AG10803 (cell line): ENCODE measurements at places on chromosomes 4 and X.

GRCh38 chr4:119971431-119972084, 95.1 kb downstream of the MAD2L1 start:
- no peak for DNase-seq

DNA sequence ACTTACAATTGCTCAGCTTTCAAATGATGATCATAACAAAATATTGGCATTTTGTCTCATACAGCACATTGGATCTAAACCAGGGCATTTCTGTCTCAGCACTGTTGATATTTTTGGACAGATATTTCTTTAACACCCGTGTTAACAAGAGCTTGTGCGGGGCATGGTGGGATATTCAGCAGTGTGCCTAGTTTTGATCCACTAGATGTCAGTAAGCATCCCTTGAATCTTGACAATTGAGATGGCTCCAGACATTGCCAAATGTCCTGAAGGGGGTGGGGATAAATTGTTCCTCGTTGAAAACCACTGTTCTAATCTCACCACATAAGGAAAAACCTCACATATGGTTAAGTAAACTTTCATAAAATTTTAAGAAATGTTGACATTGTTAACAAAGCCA, 806.3 kb downstream of the STIM2 start:
- DNase-seq, result no peak

DNA sequence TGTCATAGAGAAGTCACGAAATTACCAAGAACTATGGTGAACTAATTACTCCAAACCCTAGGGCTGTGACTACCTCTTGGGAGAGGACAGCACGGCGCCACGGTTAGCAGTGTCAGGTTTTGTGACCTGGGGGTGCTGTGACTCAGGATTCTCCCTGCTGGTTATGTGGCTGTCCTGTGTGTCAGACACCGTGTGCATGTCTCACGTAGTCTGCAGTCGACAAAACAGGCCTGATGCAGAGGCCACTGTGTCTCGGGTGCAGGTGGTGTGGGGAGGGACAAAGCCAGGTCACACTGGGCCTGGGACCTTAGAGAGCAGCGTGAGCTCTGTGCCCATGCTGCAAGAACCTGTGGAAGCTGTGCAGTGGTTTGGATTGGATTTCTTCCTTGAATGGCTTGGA, 34.1 kb downstream of the TNIP2 start:
- DNase-seq, result no peak

DNA sequence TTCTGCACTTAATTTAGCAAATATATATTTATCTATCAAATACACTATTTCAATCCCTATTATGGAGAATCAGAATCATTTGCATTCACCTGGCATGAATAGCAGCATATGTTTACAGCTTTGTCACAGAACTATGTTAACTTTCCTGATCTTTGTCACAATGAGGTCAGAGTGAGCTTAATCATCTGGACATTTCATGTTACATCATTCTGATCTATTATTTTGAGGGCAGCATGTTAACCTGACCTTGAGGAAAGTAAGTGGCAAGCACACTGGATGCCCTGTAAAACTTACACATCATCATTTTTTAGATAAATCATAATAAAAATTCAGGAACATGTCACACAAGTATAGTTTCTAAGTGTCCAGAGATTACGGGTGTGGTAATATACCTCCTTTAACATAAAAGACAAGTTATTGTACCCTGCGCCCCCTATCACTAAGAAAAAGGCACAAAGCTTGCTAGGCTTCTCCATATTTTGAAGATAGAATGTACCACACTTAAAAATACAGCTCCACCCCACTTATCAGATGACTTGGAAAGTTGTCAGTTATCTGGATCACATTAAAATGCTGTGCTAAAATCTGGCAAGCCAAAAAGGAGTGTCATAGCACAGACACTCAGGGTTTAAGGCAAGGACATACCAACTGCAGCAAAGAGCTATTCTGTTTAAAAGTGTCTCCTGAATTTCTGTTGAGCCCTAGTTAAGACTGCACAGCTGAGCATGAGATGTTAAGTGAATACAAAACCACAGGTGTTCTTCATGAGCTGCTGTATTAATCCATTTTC, 182.7 kb upstream of the FAT4 start:
- DNase-seq, result peak; percentile 39

- no peak for DNase-seq
Observed at GRCh38 chrX:143581240-143581639, 54.7 kb downstream of the SLITRK4 start.

DNA sequence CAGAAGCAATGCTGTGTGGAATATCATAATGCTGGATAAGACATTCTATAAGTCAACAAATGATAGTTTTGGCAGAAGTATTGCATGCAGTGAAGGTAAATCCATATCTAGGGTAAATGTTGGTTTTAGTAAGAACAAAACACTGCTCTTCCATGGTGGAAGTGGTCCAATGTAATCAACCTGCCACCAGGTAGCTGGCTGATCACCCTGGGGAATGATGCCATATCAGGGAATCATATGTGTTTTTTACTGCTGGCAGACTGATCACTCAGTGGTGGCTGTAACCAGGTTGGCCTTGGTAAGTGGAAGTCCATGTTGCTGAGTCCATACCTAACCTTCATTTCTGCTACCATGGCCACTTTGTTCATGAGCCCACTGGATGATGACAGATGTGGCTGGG, 74.0 kb upstream of the CENPE start:
- DNase-seq, result no peak

- no peak for DNase-seq
Observed at GRCh38 chr4:31657859-31658570, 937.8 kb downstream of the PCDH7 start.

DNA sequence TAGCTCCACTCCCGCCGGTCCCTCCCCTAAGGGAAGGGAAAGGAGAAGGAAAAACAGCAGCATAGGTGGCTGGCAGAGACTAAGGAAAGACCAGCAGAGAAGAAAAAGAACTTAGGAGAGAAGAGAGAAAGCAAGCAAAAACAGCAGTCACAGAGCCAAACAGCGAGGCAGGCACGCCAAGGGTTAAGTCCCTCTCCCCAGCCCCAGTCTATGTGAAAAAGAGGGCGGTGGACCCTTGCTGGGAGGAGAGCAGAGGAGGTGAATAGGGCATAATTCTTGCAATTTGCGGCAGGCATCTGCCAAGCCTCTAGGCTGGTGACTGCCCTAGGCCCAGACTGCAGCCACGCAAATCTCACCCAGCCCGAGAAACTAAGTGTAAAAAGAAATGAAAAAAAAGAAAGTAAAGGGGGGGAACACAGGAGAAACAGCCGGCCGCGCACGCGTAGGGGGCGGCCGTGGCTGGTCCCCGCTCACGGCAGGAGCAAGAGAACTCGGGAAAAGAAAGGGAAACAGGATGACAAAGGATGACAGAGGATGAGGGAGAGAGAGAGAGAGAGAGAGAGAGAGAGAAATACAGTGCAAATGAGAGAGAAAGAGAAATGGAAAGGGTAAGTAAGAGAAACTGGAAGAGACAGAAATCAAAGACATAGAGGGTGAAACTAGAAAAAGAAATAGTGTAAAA, 48.6 kb downstream of the MAGEA9 start:
- DNase-seq, result peak; percentile 21

- no peak for DNase-seq
Observed at GRCh38 chr4:68469482-68469881, 22.2 kb downstream of the TMPRSS11E start.

GRCh38 chr4:33369446-33369845, 2649.3 kb downstream of the PCDH7 start:
- no peak for DNase-seq

DNA sequence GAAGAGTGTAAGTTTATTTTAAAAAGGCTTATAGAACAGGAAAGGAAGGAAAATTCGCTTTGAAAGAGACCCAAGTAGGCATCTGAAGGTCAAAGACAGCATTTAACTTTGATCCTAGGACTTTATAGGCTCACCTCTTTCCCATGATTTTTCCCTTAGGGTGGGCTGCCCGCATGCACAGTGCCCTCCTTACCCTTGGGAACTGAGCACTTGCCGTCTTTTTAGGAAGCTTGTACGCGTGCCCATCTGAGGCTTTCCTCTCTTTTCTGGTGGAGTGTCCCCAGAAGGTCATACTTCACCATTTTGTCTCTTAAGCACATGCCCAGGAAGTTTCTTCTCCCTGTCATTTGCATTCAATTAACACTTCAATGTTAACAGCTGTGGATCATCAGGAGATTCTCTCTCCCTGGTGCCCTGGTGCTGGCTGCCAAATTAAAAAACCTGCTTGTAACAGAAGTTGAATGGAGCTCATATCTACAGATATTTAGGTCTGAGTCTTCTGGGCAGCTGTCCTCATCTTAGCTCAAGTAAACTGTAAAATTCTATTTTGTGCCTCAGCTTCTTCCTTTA, 38.4 kb upstream of the IL9R start:
- DNase-seq, result no peak

DNA sequence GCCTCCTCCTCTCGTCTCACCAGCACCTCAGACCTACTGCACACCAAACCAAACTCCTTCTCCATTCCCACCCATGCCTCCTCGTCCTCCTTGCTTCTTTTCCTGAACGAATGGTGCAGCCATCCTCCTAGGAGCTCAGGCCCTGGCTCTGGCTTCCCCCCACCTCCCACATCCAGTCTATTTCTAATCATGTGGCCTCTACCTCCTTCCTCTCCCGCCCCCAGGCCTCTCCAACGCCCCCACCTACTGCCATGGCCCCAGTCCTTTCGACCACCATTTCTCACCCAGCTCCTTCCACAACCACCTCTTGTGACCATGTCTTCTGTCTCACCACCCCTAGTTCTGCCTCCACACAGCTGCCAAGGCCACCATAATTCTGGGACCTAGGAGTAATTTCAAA, 127.1 kb downstream of the PJA1 start:
- no peak for DNase-seq

DNA sequence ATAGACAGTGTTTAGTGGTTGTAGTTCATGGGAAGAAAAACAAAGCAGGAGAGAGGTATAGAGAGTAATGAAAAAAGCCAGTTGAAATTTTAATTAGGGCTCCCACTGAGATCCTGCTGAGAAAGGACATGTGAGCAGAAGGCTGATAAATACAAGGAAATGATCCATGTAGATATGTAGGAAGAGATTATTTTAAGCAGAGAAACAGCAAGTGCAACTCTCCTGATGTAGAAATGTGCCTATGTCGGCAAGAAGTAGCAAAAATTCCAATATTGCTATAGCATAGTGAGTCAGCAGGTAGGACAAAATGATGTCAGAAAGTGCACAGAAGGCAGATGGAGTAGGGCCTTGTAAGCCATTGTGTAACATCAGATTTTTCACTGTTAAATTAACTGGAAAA, 1027.3 kb downstream of the PCDH18 start:
- DNase-seq, result no peak

GRCh38 chr4:159021597-159022385, 81.1 kb upstream of the RAPGEF2 start:
- no peak for DNase-seq

DNA sequence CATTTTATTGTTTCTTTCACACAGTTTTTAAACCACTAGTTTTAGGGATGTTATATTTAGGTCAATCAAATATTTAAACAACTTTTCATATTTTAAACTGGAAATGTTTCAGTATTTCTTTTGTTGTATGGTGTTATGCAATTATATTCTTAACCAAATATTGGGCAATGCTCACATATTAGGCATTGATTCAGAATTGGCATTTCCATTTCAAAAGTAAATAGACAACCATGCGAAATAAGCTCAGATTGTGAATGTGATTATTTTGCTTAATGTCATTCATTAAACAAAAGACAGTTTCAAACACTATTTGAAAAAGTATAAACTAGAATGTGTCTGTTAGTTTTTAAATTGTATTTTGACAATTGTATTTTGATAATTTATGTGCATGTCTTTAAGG, 36.9 kb downstream of the ARAP2 start:
- DNase-seq, result no peak

GRCh38 chrX:129846716-129847115, 3.0 kb upstream of the ZDHHC9 start:
- no peak for DNase-seq

DNA sequence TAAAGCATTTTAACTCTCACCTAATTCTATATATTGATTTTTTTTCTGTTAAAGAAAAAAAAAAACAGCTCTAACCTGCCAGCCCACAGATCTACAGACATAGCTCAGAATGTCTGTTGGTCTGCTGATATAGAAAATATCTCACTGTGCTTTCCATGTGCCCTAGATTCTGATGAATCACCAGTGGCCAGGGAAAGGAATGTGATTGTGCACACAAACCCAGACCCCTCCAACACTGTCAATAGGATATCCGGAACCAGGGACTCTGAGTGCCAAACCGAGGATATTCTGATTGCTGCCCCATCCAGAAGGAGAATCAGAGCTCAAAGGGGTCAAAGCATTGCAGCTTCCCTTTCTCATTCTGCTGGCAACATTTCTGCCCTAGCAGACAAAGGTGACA, 12.1 kb upstream of the SCML1 start:
- no peak for DNase-seq

DNA sequence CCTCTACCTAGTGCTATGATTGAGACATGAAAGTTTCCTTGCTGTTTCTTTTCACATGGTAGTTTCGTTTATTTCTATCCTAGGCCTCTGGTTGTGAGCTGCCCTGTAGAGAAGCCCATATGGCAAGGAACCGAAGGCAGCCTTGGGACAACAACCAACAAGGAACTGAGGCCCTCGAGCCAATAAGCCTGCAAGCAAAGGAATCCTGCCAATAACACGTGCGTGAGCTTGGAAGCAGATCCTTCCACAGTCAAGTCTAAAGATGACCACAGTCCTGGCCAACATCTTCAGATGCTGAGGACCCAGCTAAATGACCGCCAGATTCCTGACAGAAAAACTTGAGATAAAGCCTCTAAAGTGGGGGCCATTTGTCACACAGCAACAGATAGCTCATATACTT, 100.4 kb upstream of the FAM9B start:
- DNase-seq, result no peak

GRCh38 chr4:80240976-80241375, 25.5 kb upstream of the FGF5 start:
- peak; percentile 65 for DNase-seq

GRCh38 chrX:120140293-120140981, 18.0 kb upstream of the RHOXF2 start:
- DNase-seq, result no peak

GRCh38 chrX:6708676-6709380, 173.9 kb upstream of the VCX3A start:
- no peak for DNase-seq

DNA sequence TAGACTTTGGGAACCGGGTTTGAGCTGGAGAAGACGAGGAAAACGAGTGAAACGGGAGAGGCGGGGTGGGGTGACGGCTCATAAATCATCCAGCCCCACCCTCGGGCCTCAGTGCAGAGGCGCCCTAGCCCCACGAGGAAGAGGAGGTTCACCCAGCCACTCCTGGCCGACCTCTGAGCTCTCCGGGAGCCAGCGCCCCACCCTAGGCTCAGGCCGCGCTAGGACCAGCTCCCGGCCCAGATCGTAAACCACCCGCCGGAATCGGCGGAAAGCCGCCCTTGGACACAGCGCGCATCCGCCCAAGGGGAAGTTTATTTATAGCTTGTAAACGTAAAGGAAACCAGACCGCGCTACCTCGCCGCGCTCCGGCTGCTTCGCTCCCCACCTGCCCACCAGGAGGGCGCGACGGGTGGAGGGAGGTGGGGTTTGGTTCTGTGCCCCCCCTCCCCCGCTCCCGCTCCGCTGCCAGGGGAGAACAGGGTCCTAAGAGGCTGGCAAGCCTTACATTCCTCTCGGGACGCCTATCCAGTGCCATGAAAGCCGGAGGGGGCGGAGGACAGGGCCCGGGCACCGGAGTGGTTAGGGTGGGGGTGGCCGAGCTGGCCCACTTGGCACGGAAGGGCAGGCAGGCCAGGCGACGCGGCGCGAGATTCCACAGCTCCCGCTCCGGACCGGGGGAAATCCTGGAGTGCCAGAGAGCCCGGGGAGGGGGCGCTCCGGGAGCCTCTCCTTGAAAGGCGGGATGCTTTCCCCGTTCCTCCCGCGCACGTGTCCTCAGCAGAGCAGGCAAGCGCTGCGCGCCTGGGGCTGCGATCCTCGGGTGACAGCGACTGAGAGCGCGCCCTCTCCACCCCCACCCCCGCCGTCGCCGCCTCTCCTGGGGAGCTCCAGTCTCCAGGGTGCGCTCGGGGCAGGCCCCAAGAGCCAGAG, 84.2 kb downstream of the BCOR start:
- DNase-seq, result peak; percentile 56
